ENCODE measurements at places on chromosomes 12 and 14.

DNA sequence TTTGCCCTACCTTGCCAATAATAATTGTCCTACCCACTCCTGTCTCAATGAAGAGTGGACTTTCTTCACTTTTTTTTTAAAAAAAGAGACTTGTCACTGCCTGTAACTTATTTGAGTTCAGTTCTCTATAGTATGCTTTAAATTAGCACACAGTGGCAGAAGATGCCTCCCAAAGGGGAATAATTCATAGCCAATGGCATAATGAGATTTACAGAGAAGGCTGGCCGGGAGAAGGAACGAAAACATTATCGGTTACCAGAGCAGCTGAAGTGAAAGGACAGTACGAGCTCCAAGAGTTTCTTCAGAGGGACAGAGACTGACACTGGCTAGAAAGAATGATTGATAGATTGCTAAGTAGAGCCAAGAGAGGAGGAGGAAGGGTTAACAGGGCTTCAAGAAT is 356.3 kb downstream of the EMP1 start:
- no peak for DNase-seq

- no peak for DNase-seq
Observed at GRCh38 chr14:98963610-98964009, 308.4 kb downstream of the BCL11B start.

GRCh38 chr12:84069198-84069597 is 843.4 kb downstream of the SLC6A15 start:
- no peak for DNase-seq

DNA sequence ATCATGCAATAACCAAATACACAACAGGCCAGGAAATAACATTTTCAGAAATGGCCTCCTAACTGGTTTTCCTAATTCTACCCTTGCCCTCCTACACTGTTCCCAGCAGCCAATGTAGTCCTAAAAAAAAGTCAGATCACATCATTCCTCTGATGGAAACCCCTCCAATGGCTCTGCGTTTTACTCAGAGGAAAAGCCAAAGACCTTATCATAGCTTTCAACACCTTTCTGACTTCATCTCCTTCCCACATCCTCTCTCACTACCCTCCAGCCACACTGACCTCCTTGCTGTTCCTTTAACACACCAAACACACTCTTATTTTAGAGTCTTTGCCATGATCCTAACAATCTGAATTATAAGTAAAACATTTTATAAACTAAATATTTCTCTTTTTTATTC is 1.1 kb downstream of the MED6 start:
- no peak for DNase-seq

DNA sequence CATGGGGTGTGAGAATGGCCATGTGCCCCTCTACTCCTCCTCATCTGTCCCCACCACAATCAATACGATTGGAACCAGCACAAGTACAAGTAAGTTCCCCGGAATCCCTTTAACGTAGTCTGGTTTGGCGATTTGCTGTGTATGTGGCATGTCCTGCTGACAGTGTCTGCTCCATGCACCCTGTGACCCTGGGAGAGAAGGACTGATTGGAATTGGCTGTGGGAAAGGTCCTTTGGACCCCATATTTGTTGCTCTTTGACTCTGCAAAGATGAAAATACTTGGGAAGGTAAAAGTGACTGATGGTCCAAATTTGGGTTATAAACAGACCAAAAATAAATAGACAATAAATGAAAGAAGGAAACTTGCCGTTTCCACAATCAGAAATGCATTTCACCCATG is 135.6 kb downstream of the SAMD4A start:
- no peak for DNase-seq

- no peak for DNase-seq
Observed at GRCh38 chr12:28137414-28137813, 52.8 kb upstream of the CCDC91 start.

GRCh38 chr14:100134586-100134985 is 24.9 kb downstream of the DEGS2 start:
- no peak for DNase-seq

- no peak for DNase-seq
Observed at GRCh38 chr12:109047081-109047805, 5.1 kb upstream of the USP30 start.

- no peak for DNase-seq
Observed at GRCh38 chr12:52633383-52633782, 15.0 kb upstream of the KRT73 start.

GRCh38 chr12:68953536-68953935 is 20.6 kb upstream of the CPM start:
- DNase-seq = no peak

GRCh38 chr12:100794441-100795173 is at the start of gene ANO4:
ANO4 (plus strand) TSS chr12:100794776; CDS start chr12:100901786, 107,010 bp downstream.
- DNase-seq = no peak

- DNase-seq = peak; percentile 52
Observed at GRCh38 chr14:55103005-55103640, 25.9 kb upstream of the LGALS3 start.

DNA sequence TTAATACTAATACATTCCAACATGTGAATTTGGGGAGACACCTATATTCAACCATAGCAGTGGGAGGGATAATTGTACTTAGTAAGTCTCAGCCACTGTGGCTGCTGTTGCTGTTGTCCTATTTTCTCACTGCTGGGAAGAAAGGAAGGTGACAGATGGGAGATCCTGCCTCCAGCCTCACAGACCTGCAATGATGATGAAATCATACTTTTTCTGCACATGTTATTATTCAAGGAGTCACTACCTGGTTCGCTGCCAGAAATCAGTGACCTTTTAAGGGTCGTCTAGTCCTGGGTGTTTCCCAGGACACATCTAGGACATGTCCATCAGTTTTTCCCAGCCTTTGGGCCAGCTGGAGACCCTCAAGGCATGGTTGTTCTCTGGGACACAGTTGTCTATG is 106.2 kb upstream of the RPH3A start:
- DNase-seq = no peak

DNA sequence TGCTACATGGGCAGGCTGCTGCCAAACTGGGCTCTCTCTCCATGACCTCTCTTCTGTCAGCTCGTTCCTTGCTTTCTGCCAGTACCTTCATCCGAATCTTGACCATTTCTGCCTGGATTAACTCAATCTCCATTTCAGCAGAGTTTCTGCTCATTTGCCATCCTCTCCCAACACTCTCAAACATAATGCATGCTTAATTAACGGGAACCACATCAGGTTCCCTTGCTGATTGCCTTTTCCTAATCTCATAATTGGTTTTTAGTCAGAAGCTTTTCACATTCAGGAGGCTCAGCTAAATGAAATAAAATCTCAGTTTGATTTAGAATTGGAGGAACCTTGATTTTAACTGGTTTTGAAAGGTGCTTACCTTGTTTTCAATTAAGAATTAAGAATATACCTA is 127.3 kb downstream of the SLC5A8 start:
- DNase-seq = no peak

- no peak for DNase-seq
Observed at GRCh38 chr12:78241446-78241845, 410.8 kb downstream of the NAV3 start.

GRCh38 chr12:89529738-89530137 is 3.9 kb upstream of the POC1B start:
- no peak for DNase-seq

GRCh38 chr14:64584190-64584589 is 34.4 kb downstream of the PPP1R36 start:
- DNase-seq = no peak

GRCh38 chr12:67419810-67420209 is 150.7 kb downstream of the CAND1 start:
- DNase-seq = no peak

- DNase-seq = no peak
Observed at GRCh38 chr14:69404478-69404877, 6.0 kb downstream of the SLC39A9 start.

GRCh38 chr14:27587103-27587502 is 989.3 kb upstream of the NOVA1 start:
- DNase-seq = no peak

DNA sequence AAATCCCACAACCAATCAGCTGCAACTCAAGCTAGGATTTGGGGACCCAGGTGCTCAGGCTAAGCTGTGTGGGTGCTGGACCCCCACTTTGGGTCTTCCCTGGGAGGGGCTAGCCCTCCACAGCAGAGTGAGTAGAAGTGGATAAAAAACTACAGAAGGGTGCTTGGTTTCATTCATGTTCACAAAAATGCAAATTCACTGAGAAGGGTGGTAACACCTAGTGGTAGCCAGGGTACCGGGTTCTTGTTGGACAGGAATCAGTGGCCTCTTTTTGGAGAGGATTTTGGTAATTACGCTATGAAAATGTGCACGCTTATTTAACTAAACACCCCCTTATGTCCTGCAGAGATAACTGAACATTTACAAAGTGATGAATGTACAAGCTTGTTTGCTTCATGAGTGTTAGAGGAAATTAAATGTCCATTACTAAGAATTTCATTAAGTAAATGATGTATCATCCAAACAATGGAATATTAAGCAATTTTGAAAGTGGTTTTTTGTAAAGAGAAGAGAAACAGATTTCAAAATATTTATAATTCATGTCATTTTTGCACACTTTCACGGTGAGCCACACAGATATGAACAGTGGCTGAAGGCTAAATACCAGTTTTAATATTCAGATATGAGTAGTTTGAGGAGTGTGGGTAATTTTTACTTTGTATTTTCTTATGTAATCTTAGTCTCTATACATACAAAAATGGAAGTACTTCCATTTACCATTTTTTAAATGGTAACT is 78.3 kb downstream of the DDX51 start:
- no peak for DNase-seq

GRCh38 chr14:75054421-75054820 is 3.2 kb upstream of the MLH3 start:
- DNase-seq = no peak

GRCh38 chr14:106309423-106309822 is 783.0 kb downstream of the TMEM121 start:
- DNase-seq = no peak

GRCh38 chr12:42859612-42860011 is 270.1 kb upstream of the PRICKLE1 start:
- DNase-seq = no peak

DNA sequence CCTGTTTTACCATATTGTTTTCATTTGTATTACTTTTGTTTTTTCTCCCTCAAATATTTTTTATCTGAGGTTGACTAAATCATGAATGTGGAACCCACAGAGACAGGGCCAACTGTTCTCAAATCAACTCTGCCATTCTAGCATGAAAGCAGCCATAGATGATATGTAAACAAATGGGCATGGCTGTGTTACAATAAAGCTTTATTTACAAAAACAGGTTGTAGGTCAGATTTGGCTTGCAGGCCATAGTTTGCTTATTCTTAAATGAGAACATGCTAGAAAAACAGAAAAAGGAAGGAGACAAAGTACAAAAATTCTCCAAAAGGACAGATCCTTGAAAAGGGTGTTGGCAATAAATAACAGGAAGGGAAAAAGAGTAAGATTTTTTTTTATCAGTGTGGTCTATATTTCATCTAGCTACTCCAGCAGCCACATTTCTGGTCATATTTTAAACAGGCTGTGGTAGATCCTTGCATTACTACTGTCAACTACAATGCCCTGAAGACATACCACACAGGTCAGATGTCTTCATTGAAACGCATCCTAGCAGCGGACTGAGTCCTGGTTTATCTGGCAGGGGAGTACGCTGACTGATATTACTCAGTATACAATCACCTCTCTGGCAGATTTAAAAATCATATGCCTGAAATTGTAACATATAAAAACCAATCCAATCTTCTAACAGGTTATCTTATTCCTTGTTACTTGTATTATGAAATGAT is 42.9 kb downstream of the SPPL3 start:
- DNase-seq = no peak

GRCh38 chr12:107568718-107569117 is 116.9 kb upstream of the PWP1 start:
- no peak for DNase-seq

- no peak for DNase-seq
Observed at GRCh38 chr12:26748412-26748740, 84.6 kb downstream of the ITPR2 start.

GRCh38 chr12:4157122-4157521 is 116.4 kb upstream of the CCND2 start:
- no peak for DNase-seq

DNA sequence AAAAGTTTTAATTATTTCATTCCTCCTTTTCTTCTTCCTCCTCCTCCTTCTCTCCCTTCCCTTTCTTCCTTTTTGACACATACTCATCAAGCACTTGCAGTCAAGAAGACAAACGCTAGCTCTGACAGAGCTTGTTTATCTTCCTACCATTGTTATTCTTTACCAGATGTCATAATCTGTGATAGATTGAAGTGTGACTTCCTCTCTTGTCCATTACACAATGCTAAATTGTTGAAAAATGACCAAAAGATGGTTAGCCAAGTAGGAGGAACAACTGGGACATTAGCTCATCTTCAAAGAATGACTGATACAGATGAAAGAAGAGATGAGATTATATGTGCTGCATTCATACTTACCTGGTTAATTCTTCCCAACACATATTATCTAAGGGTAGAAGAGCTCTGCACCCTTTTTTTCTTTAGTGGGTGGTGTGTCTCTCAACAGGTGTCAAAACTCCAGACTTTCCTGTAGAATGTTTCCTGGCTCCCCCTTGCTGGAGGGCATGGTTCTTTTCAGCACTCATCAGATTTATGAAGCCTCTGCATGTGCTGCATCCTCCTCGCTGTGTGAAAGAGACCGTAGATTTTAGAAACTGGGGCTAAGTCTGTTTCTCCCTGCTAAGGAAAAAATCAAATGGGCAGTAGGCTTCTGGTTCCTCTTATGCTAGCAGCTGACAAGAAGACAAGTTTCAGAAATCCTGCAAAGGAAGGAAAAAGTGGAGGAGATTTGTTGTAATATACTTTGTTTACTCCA is 147.1 kb downstream of the TMX1 start:
- no peak for DNase-seq

DNA sequence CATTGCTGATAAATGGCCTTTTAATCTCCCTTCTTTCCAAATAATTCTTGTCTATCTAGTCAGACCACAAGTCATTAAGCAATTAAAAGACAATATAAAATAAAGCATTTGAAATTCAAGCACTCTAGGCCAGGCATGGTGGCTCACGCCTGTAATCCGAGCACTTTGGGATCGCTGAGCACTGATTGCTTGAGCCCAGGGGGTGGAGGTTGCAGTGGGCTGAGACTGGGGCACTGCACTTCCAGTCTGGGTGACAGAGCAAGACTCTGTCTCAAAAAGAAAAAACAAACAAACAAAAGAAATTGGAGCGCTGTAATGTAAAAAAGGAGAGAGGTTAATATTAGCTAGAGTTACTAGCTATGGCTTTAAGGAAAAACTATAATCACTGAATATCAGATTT is 30.5 kb upstream of the CSRP2 start:
- no peak for DNase-seq

- DNase-seq = no peak
Observed at GRCh38 chr14:95137804-95138167, 19.5 kb downstream of the DICER1 start.

DNA sequence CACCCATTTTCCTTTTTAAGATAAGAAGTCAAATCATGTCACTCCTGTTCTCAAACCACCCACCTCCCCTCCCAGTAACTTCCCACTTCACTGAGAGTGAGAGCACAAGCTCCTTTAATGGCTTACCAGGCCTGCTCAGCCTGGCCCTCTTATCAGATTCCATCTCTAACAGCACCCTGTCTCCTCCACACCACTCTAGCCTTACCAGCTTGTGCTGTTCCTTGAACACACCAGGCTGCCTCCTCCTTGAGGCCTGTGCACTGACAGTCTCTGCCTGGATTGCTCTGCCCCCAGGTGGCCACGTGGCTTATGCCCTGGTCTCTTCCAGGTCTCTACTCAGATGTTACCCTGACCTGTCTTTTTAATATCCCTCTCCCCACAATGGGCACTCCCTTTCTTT is 40.1 kb upstream of the EVL start:
- DNase-seq = no peak
